ENCODE measurements at places on chromosomes 7 and 10.

- no peak for DNase-seq
These were observed 110.7 kb downstream of the RNF32 start for GRCh38 chr7:156751319-156751718.

DNA sequence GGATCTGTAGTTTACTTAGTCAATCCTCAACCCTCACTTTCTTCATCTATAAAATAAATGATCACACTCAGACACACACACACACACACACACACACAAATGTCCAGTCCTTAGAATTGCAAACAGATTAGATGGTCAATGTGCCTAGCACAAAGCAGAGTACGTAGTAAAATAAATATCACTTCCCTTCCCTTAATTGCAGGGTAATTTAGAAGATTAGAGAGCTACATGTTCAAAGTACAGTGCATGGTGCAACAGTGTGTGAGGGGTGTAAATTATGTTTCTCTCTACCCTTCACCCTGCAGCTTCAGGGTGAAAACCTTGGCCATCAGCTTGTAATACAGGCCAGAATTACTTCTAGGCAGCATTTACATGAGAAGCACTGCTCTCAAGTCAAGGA, 187.0 kb upstream of the GHITM start:
- DNase-seq = no peak

DNA sequence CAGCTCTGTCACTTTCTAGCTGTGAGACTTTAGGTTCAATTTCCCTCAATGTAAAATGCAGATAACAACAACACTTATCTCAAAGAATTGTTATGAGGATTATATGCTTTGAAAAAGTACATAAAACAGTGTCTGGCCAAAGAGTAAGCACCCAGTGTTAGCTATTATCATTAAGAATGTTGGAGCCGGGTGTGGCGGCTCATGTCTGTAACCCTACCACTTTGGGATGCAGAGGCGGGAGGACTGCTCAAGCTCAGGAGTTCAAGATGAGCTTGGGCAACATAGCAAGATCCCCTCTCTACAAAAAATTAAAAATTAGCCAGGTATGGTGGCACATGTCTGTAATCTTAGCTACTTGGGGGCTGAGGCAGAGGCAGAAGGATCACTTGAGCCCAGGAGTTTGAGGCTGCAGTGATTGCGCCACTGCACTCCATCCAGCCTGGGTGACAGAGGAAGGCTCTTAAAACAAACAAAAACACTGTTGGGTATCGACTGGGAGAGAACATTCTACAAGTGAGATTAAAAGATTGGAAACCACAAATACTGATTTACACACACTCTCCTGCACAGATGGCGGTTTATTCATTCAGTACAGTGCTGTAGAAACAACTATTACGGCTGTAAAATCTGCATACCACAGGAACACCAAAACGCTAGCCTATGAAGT, 107.3 kb downstream of the PROSER2 start:
- DNase-seq = no peak

DNA sequence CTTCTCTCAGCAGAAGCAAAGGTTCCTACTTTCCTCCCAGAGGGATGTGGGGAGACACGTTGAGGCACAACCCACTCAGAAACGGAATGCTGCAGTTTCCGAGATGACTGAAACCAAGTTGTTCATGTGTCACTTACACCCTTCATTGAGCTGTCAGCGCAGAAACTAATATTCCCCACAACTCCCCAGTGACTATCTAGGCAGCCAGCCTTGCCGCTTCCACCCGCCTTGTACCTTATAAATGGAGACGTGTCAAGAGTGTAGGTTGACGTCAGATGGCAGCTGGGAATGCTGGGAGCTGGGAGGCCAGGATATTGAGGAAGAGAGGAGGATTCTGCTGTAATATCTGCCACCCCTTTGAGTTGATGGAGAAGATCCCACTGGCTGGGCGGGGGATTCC, 15.1 kb downstream of the GPR26 start:
- no peak for DNase-seq

DNA sequence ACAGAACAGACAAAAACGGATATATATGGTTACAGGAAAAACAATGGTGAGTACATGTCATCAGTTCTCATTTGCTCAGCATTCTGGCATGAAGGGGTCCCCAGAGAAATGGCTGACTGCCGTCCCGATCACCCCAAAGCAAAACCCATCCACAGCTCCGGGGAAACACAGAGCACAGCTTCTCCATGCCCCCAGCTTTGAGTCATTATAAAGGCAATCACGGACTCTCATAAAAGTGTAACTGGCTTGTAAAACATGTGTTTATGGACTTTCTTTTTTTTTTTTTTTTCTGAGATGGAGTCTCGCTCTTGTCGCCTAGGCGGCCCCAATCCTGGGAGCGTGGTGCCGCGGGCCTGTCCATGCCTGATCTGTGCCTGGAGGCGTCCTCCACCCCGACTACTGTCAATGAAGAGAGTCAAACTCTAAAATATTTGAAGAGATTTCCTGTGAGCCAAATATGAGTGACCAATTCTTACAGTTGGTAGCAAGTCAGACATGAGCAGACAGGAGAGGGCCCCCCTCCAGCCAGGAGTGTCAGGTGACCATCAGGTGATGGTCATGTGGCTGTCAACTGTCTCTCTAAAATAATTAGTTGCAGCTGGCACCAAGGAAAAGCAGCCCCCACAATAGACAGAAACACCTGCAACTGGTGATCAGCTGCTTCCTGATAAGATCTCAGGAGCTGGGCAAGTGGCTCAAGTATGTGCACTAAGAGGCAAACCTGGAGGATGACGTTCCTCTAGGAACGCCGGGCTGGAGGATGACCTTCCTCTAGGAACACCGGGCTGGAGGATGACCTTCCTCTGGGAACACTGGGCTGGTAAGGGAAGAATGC, 21.7 kb upstream of the NOM1 start:
- DNase-seq = peak; percentile 21

DNA sequence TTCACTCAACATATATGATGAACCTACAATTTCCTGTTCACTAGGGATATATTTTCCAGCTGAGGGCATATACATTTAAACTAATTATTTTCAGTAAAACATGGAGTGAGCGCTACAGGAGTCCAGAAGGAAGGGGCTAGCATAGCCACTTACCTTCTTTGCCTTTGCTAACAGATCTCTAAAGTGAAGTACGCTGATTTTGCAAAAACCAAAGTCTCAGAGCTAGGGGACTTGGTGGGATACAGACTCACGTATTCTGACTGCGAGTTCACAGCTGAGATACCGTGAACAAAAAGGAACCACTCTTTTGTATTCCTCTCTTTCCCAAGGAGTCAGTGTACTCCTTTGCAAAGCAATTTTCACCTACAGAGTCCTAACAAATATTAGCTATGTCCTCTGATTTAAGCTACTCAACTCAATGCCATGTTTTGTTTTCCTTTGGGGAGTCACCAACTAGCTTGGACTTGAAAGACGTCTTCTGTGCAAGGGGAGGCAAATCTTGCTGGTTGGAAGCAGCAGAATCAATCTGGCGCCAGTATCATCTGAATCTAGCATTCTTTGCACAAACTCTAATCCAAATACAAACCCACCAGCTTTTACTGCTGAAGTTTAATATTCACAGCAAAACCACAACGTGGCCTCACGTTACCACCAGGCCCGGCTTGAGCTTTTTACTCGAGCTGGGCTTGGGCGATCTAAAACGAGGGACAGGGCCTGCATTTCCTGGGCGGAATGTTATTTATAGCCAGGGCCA, 657 bp downstream of the CDNF start:
- no peak for DNase-seq

- DNase-seq = no peak
These were observed 90.4 kb downstream of the CHST15 start for GRCh38 chr10:124003070-124003419.

DNA sequence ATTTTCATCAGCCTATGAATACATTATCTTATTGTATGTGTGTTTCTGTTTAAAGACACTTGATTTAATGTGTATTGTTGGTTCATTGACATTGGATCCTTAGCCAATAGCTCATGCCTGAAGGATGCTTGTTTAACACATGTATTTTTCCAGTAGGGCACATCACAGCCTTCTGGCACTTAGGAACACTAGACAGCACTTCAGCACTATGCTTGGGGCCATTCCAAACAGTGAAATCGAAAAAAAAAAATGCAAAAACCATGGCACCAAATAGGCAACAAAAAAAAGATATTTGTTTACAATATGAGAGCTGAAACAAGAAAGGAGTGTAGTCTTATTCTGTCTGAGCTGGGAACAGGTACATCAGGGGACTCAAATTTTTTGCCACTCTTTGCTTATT, 262.8 kb downstream of the SLC25A13 start:
- no peak for DNase-seq

- no peak for DNase-seq
These were observed 7.0 kb upstream of the MYO1G start for GRCh38 chr7:44985900-44986217.

DNA sequence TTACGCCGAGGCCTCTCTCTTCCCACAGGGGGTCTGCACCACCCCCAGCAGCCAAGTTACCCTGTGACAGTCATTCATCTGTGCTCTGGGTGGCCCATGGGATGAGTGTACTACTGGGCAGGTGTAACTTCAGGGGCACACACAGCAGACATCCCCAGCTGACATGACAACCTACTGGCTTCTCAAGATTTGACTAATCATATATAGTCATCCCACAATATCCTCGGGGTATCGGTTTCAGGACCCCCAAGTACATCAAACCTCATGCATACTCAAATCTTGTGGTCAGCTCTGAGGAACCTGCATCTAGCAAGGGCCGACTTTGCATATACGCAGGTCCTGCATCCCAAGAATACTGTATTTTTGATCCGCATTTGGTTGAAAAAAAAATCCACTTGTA, 336.9 kb upstream of the C7orf33 start:
- DNase-seq = no peak

GRCh38 chr10:21547246-21547645, 13.2 kb downstream of the MLLT10 start:
- no peak for DNase-seq

- DNase-seq = no peak
These were observed 27.5 kb upstream of the NPVF start for GRCh38 chr7:25255611-25256332.

GRCh38 chr7:150900675-150901074, 48.4 kb downstream of the AOC1 start:
- DNase-seq = no peak

GRCh38 chr10:16519250-16519907, 2.3 kb downstream of the C1QL3 start:
- DNase-seq = no peak

GRCh38 chr10:32952094-32952493, 5.9 kb downstream of the ITGB1 start:
- DNase-seq = no peak

GRCh38 chr7:21426286-21427181, 1.3 kb upstream of the SP4 start:
- no peak for DNase-seq

DNA sequence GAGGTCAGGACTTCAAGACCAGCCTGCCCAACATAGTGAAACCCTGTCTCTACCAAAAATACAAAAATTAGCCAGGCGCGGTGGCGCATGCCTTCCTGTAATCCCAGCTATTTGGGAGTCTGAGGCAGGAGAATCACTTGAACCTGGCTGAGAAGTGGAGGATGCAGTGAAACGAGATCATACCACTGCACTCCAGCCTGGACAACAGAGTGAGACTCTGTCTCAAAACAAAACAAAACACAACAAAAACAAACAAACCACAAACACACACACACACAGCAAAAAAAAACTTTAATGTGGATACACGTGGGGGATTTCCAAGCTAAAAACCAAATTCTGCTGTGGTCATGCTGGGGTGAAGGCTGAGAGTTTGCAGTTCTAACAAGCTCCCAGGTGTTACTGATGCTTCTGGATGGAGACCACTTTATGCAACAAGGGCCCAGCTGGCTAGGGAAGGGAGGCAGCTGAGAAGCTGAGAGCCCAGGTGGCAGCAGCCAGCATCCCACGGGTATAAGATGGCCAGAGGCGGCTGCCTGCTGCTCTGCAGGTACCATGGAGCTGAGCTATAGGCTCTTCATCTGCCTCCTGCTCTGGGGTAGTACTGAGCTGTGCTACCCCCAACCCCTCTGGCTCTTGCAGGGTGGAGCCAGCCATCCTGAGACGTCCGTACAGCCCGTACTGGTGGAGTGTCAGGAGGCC, at the start of gene ZP3:
Gene ZP3 (plus strand): TSS at position 538 of the 699 bp plus-strand sequence. CDS start 15 bp downstream, at position 553.
- DNase-seq = no peak

- DNase-seq = no peak
These were observed 80.4 kb downstream of the TMEM178B start for GRCh38 chr7:141154131-141154732.

GRCh38 chr10:116417821-116418220, 9.8 kb upstream of the PNLIPRP3 start:
- no peak for DNase-seq

GRCh38 chr7:4959306-4959705, 319 bp upstream of the MMD2 start:
- DNase-seq = no peak

DNA sequence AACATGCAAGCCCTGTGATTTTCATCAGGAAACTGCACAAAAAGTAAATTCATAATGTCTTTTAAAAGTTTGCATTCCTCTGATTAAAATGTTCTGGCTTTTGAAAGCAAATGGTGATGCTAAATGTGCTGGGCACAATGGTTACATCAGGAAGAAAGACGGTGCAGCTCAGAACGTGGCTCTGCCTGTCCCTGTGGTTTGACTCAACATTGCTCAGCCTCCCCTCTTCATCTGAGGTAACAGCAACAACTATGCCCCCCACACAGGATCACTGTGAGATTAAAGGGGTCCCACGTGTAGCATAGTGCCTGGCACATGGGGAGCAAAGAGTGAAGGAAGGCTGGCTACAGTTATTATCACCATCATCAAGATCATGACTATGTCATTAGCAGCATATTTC, 44.0 kb downstream of the PARD3 start:
- DNase-seq = no peak

GRCh38 chr7:131327049-131327625, 539 bp upstream of the MKLN1 start:
- DNase-seq = no peak

- no peak for DNase-seq
These were observed 18.9 kb downstream of the HYCC1 start for GRCh38 chr7:22995011-22995410.

DNA sequence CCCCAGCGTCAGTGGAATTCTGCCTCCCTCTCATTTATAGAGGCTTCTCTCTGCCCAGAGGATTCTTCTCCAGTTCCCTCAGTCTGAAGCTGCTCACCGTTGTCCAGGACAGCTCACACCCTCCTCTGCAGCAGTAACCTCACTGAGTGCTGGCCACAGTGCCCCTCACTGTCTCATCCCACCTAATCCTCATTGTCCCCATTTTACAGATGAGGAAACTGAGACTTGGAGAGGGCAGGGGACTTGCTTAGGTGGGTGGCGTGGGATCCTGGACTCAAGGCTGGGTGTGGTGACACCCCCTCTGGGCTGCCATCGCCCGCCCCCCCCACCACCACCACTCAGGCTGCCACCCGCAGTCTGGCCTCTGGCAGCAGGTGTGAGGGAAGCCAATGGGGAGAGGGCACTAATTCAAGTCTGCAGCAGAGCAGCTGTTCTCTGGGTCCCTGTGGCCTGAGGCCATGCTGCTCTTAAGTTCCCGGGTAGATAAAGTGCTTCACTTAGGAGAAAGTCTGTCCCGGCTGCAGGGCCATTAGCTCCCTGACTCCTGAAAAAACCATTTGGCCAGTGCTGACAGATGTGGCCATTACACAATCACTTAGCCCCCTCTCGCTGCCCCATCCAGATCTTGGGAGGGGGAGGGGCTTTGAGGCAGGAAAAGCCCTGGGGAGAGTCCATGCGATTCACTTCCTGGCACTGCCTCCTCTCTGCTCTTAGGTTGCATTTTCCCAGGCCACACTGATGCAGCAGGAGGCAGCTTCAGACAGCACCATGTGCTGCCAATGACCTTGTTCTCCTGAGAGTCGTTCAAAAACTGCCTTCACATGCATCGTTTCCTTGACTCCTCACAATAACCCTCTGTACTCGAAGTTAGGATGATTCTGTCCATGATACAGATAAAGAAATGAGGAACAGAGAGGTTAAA, 36.3 kb downstream of the DRGX start:
- no peak for DNase-seq
